ENCODE measurements at places on chromosomes 11 and 22.

GRCh38 chr11:75554258-75555022 is 7.6 kb upstream of the SERPINH1 start:
- peak; percentile 36 for DNase-seq

- DNase-seq: no peak
Measured at GRCh38 chr11:86957976-86958646, 2.9 kb upstream of the FZD4 start.

- no peak for DNase-seq
Measured at GRCh38 chr22:35170716-35171697, 86.3 kb upstream of the HMGXB4 start.

GRCh38 chr11:46272816-46273427 is 4.5 kb upstream of the CREB3L1 start:
- DNase-seq: no peak

DNA sequence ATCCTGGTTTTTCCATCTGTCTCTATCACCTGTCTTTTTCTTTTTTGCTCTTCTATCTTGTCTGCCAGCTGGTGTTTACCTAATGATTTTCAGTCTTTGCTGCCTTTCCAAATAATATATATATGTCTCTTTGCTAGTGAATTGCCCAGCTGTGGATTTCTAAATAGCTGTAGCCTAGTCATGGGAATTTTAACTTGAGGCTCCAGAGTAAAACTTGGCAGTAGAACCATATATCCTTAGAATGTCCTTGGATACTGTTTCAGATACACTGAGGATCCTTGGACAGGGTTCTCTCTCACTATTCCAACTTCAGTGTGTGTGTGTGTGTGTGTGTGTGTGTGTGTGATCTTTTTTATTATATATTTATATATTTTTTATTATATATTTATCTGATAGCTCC is 2285.3 kb downstream of the LRRC4C start:
- DNase-seq: no peak

DNA sequence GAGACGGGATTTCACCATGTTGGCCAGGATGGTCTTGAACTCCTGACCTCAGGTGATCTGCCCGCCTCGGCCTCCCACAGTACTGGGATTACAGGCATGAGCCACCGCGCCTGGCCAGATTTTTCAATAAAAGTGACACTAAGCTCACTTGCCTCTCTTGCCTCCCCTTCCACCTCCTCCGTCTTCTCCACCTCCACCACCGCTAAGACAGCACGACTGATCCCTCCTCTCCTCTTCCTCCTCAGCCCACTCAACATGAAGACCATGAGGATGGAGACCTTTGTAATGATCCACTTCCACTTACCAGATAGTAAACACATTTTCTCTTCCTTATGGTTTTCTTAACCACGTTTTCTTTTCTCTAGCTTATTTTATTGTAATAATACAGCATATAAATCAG is 14.2 kb downstream of the CERK start:
- no peak for DNase-seq

DNA sequence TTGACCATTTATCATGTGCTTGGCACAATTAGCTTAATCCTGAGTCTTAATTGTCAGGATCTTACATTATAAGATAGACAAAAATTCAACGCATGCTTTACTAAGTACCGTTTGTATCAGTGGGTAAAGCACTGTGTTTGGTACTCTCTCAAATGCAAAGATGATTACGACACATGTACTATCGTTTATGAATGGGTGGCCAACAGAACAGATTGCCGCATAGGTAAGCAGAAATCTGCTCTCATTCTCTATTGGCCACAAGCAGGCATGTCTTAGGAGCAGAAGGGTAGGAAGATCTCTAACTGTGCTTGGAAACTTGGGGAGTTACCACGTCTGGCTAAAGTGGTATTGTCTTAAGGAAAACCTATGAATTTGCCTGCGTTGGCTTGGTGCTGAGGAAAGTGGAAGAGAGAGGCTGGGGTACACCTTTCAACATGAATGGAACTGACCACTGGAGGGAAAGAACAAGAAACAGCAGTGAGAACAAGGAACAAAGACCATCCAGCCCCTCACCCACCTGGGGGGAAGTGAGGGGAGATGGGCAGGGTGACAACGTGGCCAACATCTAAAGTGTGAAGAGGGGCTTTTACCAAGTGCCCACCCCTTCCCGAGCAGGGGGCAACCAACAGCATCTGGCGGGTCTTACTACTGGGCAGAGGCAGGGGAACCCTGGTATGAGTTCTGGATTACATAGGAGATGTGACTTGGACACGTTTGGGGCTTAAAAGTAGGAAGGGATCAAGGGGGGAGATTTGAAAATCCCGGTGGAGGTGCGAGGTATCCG is 1.0 kb upstream of the TUBA8 start:
- no peak for DNase-seq

GRCh38 chr22:46061124-46061500 is 84.2 kb upstream of the WNT7B start:
- DNase-seq: no peak

GRCh38 chr22:43886231-43886630 is 5.6 kb downstream of the PNPLA5 start:
- no peak for DNase-seq

- no peak for DNase-seq
Measured at GRCh38 chr11:125075242-125075625, 12.1 kb downstream of the SLC37A2 start.

GRCh38 chr22:28172892-28173670 is 254.0 kb upstream of the PITPNB start:
- DNase-seq: no peak

GRCh38 chr11:83102834-83103233 is 31.1 kb upstream of the RAB30 start:
- DNase-seq: no peak

GRCh38 chr22:22362936-22363335 is 118.3 kb downstream of the VPREB1 start:
- DNase-seq: no peak

DNA sequence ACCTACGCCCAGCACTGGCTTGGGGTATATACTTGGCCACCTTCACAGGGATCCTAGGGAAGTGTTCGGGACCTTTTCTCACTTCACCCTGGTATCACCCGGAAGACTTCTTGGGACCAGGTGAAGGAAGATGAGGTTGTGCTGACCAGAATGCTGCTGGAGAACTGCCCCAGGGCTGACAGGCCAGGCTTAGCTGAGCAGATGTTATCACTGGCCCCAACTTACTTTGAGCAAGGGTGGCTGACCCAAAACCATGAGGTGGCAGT is 4.5 kb downstream of the FTH1 start:
- no peak for DNase-seq

- DNase-seq: no peak
Measured at GRCh38 chr22:40638261-40638660, 1.7 kb upstream of the MRTFA start.

GRCh38 chr11:33543823-33544222 is 156.8 kb downstream of the C11orf91 start:
- no peak for DNase-seq

GRCh38 chr11:23112987-23113886 is 253.0 kb upstream of the CCDC179 start:
- no peak for DNase-seq

- DNase-seq: peak; percentile 39
Measured at GRCh38 chr11:134644476-134645456, 232.7 kb upstream of the B3GAT1 start.

DNA sequence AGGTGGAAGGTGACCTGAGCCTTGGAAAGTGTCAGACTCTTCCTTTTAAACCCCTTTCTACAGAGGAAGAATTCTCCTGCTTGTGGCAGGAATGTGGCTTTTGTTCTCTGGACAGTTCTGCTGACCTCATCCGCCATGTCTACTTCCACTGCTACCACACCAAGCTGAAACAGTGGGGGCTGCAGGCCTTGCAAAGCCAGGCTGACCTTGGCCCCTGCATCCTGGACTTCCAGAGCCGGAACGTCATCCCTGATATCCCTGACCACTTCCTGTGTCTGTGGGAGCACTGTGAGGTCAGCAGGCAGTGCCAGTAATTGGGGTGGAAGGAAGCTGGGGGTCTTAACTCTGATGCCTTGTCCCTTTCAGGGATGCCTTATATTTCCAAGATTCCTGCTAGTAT is 9.3 kb downstream of the HINFP start:
- DNase-seq: no peak

- DNase-seq: no peak
Measured at GRCh38 chr11:44464741-44465140, 100.7 kb upstream of the CD82 start.

- no peak for DNase-seq
Measured at GRCh38 chr11:114171257-114172054, 111.9 kb downstream of the ZBTB16 start.

DNA sequence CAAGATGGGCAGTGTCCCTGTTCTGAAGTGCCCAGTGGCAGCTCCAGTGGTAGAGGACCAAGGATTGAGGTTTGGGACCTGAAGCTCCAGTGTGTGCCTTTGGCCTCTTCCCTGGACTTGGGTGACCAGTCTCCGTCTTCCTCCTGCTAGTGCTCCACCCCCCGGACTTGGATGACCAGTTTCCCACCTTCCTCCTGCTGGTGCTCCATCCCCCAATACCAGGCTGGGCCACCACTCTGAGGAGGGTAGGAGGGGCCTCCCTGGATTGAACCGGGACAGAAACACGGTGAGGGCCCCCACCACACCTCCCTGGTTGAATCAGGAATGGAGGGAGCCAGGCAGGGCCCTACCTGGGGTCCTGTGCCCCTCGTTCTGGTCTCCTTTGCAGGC is 10.9 kb upstream of the NEAT1 start:
- no peak for DNase-seq

GRCh38 chr11:27485930-27486773 is 13.6 kb upstream of the LGR4 start:
- no peak for DNase-seq

- DNase-seq: no peak
Measured at GRCh38 chr22:40179526-40179925, 1.8 kb downstream of the TNRC6B start.

GRCh38 chr11:1759151-1759850 is 4.4 kb downstream of the CTSD start:
- no peak for DNase-seq

- DNase-seq: no peak
Measured at GRCh38 chr11:110345743-110346142, 49.3 kb upstream of the RDX start.

DNA sequence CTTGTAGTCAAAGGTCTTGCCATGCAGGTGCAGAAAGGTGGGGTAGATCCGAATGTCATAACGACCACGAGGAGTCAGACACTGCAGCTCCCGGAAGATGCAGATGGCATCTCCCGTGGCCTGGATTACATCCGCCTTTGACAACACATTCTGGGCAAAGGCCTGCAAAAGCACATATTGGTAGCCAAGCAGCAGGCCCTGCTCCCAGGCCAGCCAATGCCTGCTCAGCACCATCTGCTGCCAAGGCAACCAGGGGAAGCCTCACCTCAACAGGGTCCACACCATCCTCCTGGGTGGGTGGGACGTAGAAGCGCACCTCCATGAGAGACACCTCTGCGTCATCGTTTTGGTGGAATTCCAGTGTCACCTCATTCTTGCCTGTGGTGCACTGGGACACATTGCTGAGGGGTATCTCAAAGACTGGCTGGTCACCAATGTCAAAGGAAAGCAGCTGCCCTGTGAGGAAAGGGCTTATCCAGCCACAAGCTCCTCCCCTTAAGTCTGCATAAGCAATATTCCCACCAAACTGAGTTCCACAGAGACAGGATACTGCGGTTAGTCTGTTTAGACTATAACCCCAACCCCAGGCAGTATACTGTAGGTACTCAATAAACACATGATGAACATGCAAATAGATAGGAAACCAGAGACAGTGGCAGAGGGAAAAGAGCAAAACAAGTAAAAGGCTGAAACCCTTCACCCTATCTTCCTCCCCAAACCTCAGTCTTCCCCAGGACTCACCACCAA is 2.8 kb downstream of the SSRP1 start:
- no peak for DNase-seq

- DNase-seq: no peak
Measured at GRCh38 chr11:126793596-126793995, 207.0 kb downstream of the KIRREL3 start.

- peak; percentile 52 for DNase-seq
Measured at GRCh38 chr22:40654522-40655167, 18.1 kb upstream of the MRTFA start.

- no peak for DNase-seq
Measured at GRCh38 chr11:33001281-33001680, 14.4 kb upstream of the DEPDC7 start.

- peak; percentile 31 for DNase-seq
Measured at GRCh38 chr11:1763336-1763795, 361 bp downstream of the CTSD start.

Data from glutamatergic neuron (in vitro differentiated cells).